ENCODE measurements at places on chromosomes 1 and 21. TPM values are rescaled to one million over a fixed set of nuclear protein-coding genes. Genes with fewer than 3 reads are reported as not detected.

DNA sequence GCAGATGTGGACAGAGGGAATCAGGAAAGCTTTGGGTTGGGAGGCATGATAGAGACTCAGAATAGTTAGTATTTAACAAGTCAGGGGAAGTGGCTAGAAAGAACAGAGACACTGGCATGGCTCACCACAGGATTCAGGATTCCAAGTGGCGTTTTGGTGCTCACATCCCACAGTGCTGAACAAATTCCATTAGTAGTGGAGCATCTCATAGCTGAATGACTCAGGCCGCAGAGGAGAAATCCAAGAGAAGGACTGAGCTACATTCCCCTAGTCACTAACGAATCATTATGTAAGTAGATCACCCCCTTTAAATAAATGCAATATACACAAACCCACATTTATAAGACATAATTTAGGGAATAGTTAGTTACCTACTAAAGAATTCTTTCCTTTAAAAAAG, 5.0 kb upstream of the KCNJ9 start:
- H3K27ac ChIP-seq = no peak overlapping the region
- no peak overlapping the region for H3K4me3 ChIP-seq

GRCh38 chr1:208074353-208074752, 163.4 kb upstream of the CD34 start:
- no peak for DNase-seq
- no peak overlapping the region for H3K27ac ChIP-seq
- H3K27me3 ChIP-seq = no peaks in the 10 kb centered on the region
- H3K4me1 ChIP-seq = no peaks in the 10 kb centered on the region

DNA sequence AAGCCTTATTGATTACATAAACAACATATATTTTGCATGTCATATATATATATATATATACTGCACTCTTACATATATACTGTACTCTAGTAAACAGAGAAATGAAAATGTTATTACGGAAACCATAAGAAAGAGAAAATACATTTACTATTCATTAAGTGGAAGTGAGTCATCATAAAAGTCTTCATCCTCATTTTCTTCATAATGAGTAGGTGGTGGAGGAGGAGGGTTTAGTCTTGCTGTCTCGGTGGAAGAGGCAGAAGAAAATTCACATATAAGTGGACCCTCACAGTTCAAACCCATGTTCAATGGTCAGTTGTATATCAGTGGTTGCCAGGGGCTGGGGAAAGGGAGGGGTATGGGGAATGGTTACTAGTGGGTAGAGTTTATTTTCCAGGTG, 8.0 kb upstream of the IFNLR1 start:
- H3K4me3 ChIP-seq = no peak overlapping the region
- H3K27ac ChIP-seq = peak overlapping the region; percentile 29
- H3K27me3 ChIP-seq = peaks cover 2% of the 10 kb centered on the region
- DNase-seq = no peak
- peaks cover 55% of the 10 kb centered on the region for H3K4me1 ChIP-seq
- H3K36me3 ChIP-seq = no peaks in the 10 kb centered on the region

DNA sequence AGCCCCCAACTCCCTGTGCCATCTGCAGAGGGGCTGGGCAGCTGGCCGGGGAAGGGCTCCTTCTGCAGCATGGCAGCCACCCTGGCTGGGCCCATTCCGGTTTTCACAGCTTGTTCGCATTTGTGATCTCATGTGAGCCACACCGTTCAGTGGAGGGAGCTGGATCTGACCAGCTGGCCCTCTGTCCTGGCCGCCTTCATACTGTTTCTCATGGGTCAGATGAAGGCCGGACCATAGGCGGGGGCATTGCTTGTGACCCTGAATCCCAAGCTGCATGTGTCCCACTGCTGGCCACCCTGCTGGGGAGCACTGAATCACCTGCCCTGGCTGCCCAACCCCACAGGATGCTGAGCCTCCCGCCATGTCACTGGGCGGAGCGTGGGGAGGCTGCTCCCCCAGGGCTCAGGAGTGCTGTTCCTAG, 36.4 kb upstream of the PRSS38 start:
- DNase-seq = no peak
- H3K4me3 ChIP-seq = no peak overlapping the region
- H3K4me1 ChIP-seq = peaks cover 4% of the 10 kb centered on the region
- H3K27me3 ChIP-seq = no peaks in the 10 kb centered on the region
- H3K36me3 ChIP-seq = peaks cover 4% of the 10 kb centered on the region

DNA sequence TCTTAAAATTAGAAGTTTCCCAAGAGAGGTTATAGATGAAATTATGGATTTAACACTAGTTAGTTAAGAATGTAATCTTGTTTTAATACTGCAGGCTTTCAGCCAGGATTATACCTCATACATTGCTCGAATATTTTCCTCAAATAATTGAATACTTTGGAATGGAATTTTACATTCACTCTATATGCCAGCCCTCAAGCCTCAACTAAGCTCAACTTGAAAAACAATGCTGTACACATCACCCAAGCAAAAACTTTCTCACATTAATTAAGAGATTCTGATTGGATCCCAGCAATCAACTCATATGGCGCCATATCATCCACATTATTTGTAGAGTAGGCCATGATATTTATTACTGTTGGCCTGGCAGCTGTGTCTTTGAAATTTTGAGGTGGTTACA, 710.7 kb upstream of the ADAMTS5 start:
- no peaks in the 10 kb centered on the region for H3K4me1 ChIP-seq
- no peak overlapping the region for H3K4me3 ChIP-seq
- H3K36me3 ChIP-seq = no peaks in the 10 kb centered on the region
- no peak for DNase-seq
- no peaks in the 10 kb centered on the region for H3K27me3 ChIP-seq

- peaks cover 47% of the 10 kb centered on the region for H3K36me3 ChIP-seq
- H3K4me1 ChIP-seq = peaks cover 7% of the 10 kb centered on the region
- DNase-seq = no peak
- no peaks in the 10 kb centered on the region for H3K27me3 ChIP-seq
Observed at GRCh38 chr1:100077531-100077930, 55.2 kb downstream of the SASS6 start.

DNA sequence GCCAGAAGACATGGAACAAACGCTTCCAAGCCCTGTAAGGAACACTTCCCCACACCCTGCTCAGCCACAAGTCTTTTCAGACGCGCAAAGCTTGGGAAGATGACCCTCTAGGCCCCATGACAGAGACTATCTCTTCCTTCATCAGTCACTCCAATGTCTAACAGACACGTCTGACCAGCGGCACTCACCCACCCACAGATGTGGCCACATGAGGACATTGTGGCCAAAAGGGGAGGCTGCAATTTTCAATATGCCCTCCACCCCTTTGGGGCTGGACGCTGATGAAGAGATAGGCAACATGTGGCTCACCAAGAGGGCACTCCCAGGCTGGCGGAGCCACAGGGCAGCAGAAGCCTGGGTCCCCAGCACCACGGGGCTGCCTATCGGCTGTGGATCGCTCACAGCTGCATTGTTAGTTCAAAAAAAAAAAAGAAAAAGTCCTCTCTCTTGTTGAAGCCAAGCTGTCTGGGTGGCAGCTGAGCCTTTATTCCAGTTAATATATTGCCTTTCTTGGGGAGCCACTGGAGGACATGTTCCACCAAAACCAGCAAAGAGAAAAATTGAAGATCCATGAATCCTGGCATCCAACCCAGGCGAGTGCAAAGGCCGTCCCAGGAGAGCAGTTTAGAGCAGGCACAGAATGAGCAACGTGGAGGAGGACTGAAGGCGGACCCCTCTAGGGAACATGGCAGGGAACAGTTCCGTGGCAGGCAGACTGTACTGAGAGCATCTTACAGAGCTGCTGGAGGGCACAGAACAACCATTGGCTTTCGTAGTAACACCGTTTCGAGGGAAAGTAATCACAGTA, 52.7 kb upstream of the GPR153 start:
- peaks cover 20% of the 10 kb centered on the region for H3K36me3 ChIP-seq
- no peak for DNase-seq
- no peak overlapping the region for H3K27ac ChIP-seq
- no peak overlapping the region for H3K4me3 ChIP-seq

DNA sequence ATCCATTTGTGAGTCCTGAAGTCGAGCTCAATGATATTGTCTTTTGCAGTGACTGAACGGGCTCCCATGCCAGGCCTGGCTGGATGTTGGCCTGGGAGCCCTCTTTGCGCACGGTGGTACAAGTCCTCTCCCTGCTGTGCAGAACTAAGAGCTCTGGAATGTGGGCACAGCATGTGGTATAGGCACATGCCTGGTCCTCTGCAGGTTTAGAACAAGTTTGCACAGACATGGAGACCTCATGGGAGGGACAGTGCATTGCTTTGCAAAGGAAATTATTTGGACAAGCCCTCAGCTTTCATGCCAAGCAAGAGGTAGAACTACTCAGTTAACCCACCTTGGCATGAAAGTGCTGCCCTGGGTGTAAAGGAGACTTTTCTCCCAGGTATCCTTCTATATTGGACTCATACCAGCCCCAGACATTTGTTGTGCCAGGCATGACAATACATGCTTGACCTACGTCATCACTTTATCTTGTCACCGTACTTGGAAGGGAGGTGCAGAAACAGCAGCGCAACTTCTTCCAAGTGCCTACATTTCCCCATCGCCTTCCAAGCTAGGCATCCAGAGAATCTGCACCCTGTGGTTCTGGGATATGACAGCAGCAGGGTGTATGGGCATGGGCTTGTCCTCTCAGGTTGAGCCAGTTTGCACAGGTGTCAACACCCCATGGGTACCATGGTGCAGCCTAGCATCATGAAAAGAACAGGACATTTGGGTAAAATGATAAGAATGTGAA, 37.6 kb upstream of the MRPS6 start:
- H3K4me1 ChIP-seq = peaks cover 21% of the 10 kb centered on the region
- no peaks in the 10 kb centered on the region for H3K27me3 ChIP-seq
- no peak overlapping the region for H3K4me3 ChIP-seq
- H3K36me3 ChIP-seq = no peaks in the 10 kb centered on the region
- H3K27ac ChIP-seq = peak overlapping the region; percentile 24

DNA sequence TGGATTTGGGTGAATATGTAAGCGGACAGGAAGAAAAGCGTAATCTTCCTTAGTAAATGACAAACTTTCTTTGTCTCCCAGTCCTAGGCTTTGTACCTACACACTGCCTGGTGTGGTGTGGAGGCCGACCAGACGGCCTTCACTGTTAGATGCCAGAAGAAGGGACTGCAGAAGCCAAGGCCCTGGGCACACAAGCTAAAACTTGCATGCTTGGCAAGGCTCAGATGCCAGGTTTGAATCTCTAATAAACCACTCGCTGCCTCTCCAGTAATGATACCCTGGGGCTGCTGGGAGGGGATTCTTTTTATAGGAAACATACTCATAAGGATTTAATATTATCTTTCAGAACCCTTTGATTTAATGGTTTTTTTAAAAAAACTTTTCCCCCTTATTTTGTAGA, 263.8 kb downstream of the PTPRC start:
- peaks cover 12% of the 10 kb centered on the region for H3K36me3 ChIP-seq
- peak overlapping the region; percentile 52 for H3K27ac ChIP-seq
- DNase-seq = no peak
- H3K27me3 ChIP-seq = no peaks in the 10 kb centered on the region
- no peak overlapping the region for H3K4me3 ChIP-seq

GRCh38 chr1:59570524-59570923, 244.2 kb upstream of the HOOK1 start:
- H3K4me1 ChIP-seq = peaks cover 23% of the 10 kb centered on the region
- no peak overlapping the region for H3K4me3 ChIP-seq
- peaks cover 5% of the 10 kb centered on the region for H3K27me3 ChIP-seq
- peak; percentile 32 for DNase-seq

Gene MAGOH
- total RNA-seq = 92.3 TPM

Gene KIF14
- 14.9 TPM for total RNA-seq

Gene CCDC30
- 2.3 TPM for total RNA-seq
